Stimulated activated CD8-positive, alpha-beta memory T cell treated with anti-CD3 and anti-CD28 coated beads, Interleukin-7, amount 100 ng/mL, for 24 hours (primary cell): ENCODE measurements at places on chromosomes 1 and 21.

DNA sequence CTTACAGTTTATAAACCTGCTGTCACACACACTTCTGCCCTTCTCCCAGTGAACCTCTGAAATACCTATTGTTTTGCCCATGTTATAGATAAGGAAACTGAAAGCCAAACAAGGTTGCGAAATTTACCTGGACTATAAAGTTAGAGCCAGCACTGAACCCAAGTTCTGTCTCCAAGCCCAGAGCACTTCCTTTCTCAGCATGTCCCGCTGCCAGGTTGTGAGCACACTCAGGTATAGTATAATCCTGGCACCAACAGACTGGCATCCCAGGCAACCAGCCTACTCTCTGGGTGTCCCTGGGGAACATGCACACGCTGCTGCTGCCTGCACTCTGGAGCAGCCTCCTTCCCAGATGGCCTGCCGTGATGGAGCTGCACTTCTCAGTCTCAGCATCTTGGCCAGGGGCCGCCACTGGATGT, 45.1 kb downstream of the PGBD5 start:
- DNase-seq = no peak

GRCh38 chr1:154833209-154833608, 36.9 kb downstream of the KCNN3 start:
- DNase-seq = no peak

DNA sequence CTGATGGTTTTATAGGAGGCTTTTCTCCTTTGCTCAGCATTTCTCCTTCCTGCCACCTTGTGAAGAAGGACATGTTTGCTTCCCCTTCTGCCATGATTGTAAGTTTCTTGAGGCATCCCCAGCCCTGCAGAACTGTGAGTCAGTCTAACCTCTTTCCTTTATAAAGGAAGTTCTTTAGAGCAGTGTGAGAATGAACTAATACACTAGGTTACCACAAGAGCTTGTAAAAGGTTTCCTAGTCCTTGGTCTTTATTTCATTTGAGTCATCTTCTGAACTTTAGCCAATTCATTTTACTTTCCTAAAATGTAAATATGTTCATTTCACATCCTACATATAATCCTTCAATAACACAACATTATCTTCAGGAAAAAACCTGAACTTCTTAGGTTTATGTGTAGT, 365.3 kb downstream of the HHIPL2 start:
- no peak for DNase-seq

- no peak for DNase-seq
These were observed 192.8 kb upstream of the POU3F1 start for GRCh38 chr1:38239258-38239835.

DNA sequence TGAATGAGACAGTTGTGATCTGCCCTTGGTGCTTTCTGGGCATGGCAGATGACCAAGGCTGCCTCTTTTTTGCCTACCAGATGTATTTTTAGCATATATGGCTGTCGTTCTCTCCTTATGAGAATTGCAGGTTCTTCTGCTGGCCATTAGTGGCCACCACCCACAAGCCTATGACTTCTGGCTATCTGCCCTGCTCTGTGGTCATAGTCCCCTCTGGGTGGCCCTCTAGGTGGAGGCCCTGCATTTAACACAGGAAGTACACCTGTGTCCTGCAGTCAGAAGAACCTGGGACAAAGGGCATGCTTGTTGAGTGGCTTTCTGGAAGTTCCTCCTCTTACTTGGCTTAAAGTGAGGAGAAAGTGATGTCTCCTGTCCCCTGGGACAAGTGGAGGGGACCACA, 6.5 kb downstream of the FCAMR start:
- DNase-seq = no peak

GRCh38 chr1:204344665-204345355, 14.9 kb downstream of the PLEKHA6 start:
- no peak for DNase-seq
